ENCODE measurements at places on chromosomes 13 and 19. TPM values are rescaled to one million over a fixed set of nuclear protein-coding genes. Genes with fewer than 3 reads are reported as not detected.
A peak's percentile ranks its signal among the peaks of the same experiment; 100 is the strongest.

GRCh38 chr13:30466841-30467252, 1.1 kb upstream of the HMGB1 start:
- no peaks in the 10 kb centered on the region for H3K27me3 ChIP-seq
- peak overlapping the region; percentile 88 for H3K4me3 ChIP-seq

Gene CFAP97D2
- not detected for total RNA-seq

GRCh38 chr13:99967869-99968520, 3.6 kb downstream of the ZIC5 start:
- H3K27me3 ChIP-seq, result peaks cover 17% of the 10 kb centered on the region
- no peak overlapping the region for H3K4me3 ChIP-seq
- no peaks in the 10 kb centered on the region for H3K4me1 ChIP-seq
- no peak for DNase-seq
- no peak overlapping the region for H3K27ac ChIP-seq
- no peaks in the 10 kb centered on the region for H3K36me3 ChIP-seq

- DNase-seq, result no peak
- no peak overlapping the region for H3K27ac ChIP-seq
- H3K36me3 ChIP-seq, result peaks cover 6% of the 10 kb centered on the region
- H3K27me3 ChIP-seq, result no peaks in the 10 kb centered on the region
Observed at GRCh38 chr13:113654175-113654560, 3.8 kb downstream of the ATP4B start.

GRCh38 chr13:26847281-26847680, 86.7 kb upstream of the GPR12 start:
- H3K27me3 ChIP-seq, result peaks cover 54% of the 10 kb centered on the region
- H3K4me3 ChIP-seq, result no peak overlapping the region
- no peak overlapping the region for H3K27ac ChIP-seq

DNA sequence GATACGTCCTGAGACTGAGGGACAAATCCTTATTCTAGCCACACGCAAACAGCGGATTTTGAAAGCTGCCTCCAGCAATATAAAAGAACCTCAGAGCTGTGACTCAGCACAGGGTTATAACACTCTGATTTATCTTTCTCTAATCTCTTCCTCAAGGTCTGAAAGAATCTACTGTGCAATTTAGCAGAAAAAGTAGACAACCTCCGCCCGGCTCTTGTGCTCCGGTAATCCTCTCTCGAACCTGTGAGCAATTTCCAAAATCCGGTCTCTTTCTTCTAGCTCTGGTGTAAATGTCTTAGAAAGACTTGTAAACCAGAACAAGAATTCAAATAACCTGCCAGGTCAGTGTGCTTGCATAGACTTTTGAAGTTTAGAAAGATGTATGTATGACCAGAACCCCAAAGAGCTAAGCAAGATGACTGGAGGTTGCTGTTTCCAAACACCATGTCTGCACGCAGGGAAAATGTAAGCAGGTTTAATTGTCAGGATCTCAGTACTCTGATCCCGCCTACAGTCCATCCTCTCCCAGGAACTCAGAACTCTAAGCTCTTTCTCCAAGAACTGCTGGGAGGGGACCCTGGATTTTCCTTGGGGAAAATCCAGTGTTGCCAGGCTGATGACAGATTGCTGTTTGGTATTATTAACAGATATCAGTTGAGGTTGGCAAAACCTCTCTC, 338.1 kb downstream of the RFC3 start:
- no peaks in the 10 kb centered on the region for H3K36me3 ChIP-seq
- peak overlapping the region; percentile 58 for H3K4me3 ChIP-seq
- H3K27me3 ChIP-seq, result no peaks in the 10 kb centered on the region
- peak; percentile 67 for DNase-seq

DNA sequence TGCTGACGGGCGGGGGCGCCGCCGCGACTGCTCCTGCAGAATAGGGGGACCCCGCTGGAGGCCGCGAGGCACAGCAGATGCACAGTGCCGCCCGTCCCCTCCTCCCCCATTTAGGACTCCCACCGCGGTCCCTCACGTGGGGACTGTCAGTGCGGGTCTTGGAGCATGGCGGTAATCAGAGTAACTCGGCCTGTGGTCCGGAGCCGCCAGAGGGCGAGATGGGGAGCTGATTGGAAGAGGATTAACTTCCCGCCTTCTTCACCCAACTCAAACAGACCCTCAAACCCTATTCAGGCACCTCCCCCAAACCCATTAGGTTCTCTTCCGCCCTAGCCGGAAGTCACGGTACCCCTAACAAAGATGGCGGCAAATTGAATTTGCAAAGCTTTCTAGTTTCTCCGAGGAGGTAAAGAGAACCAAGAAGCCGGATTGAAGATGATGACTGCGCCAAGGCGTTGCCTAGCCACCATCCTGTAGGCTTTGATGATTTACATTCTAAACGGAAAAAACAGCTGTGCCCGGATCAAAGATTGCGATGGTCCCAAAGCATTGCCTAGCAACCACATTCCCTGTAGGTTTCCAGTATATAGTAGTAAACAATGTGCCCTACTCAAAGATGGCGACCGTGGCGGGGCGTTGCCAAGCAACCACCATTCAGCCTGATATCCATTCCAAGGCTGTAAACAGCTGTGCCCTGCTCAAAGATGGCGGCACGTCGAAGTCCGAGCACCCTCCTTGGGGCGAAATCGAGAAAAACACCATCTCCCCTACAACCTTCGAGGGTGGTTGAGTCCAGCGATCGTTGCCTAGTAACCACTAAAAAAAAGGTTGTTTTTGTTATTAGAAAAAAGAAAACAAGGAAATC, at the start of gene FUZ:
FUZ (minus strand) TSS at position 296 of the 865 bp plus-strand sequence; CDS start at position 110, 186 bp downstream.
- peaks cover 9% of the 10 kb centered on the region for H3K4me1 ChIP-seq
- H3K27ac ChIP-seq, result peak within 1 kb of the TSS; percentile 99
- H3K36me3 ChIP-seq, result peaks cover 18% of the 10 kb centered on the region
- DNase-seq, result peak; percentile 97
- peak within 1 kb of the TSS; percentile 92 for H3K4me3 ChIP-seq

Gene MYH14
- total RNA-seq, result not detected

- peaks cover 59% of the 10 kb centered on the region for H3K36me3 ChIP-seq
- H3K4me1 ChIP-seq, result peaks cover 46% of the 10 kb centered on the region
- no peak overlapping the region for H3K27ac ChIP-seq
- no peaks in the 10 kb centered on the region for H3K27me3 ChIP-seq
Observed at GRCh38 chr19:48330012-48330681, 4.8 kb downstream of the EMP3 start.

Gene METTL21C
- not detected for total RNA-seq

GRCh38 chr13:82664183-82664582, 1218.1 kb downstream of the SLITRK1 start:
- no peaks in the 10 kb centered on the region for H3K4me1 ChIP-seq
- H3K27me3 ChIP-seq, result no peaks in the 10 kb centered on the region
- no peak overlapping the region for H3K27ac ChIP-seq
- no peaks in the 10 kb centered on the region for H3K36me3 ChIP-seq
- no peak for DNase-seq

GRCh38 chr13:23996456-23996855, 99.2 kb upstream of the C1QTNF9B start:
- peaks cover 5% of the 10 kb centered on the region for H3K27me3 ChIP-seq
- no peak overlapping the region for H3K4me3 ChIP-seq
- no peak for DNase-seq
- no peaks in the 10 kb centered on the region for H3K36me3 ChIP-seq

- H3K27ac ChIP-seq, result no peak overlapping the region
- H3K36me3 ChIP-seq, result no peaks in the 10 kb centered on the region
- H3K4me3 ChIP-seq, result no peak overlapping the region
- no peaks in the 10 kb centered on the region for H3K4me1 ChIP-seq
- no peak for DNase-seq
- no peaks in the 10 kb centered on the region for H3K27me3 ChIP-seq
Observed at GRCh38 chr19:29003641-29004409, 209.1 kb downstream of the UQCRFS1 start.

- H3K27ac ChIP-seq, result peak overlapping the region; percentile 73
- peaks cover 9% of the 10 kb centered on the region for H3K4me1 ChIP-seq
- no peaks in the 10 kb centered on the region for H3K36me3 ChIP-seq
- H3K27me3 ChIP-seq, result no peaks in the 10 kb centered on the region
- peak; percentile 61 for DNase-seq
Observed at GRCh38 chr13:113153810-113154748, 4.4 kb upstream of the PROZ start.

Gene ZNF486
- not detected for total RNA-seq

GRCh38 chr19:32748497-32748896, 28.9 kb downstream of the TDRD12 start:
- DNase-seq, result peak; percentile 11
- H3K27ac ChIP-seq, result no peak overlapping the region
- no peaks in the 10 kb centered on the region for H3K4me1 ChIP-seq
- peaks cover 16% of the 10 kb centered on the region for H3K27me3 ChIP-seq

- H3K36me3 ChIP-seq, result no peaks in the 10 kb centered on the region
- no peak overlapping the region for H3K27ac ChIP-seq
- no peak overlapping the region for H3K4me3 ChIP-seq
- H3K4me1 ChIP-seq, result no peaks in the 10 kb centered on the region
- no peaks in the 10 kb centered on the region for H3K27me3 ChIP-seq
Observed at GRCh38 chr19:36604656-36605100, 435 bp upstream of the ZNF382 start.

GRCh38 chr19:850221-850978, 1.7 kb upstream of the ELANE start:
- no peak overlapping the region for H3K27ac ChIP-seq
- no peaks in the 10 kb centered on the region for H3K36me3 ChIP-seq
- peaks cover 14% of the 10 kb centered on the region for H3K4me1 ChIP-seq
- peaks cover 12% of the 10 kb centered on the region for H3K27me3 ChIP-seq
- H3K4me3 ChIP-seq, result peak overlapping the region; percentile 46
- DNase-seq, result peak; percentile 94

GRCh38 chr13:39217471-39217870, 179.2 kb downstream of the NHLRC3 start:
- no peaks in the 10 kb centered on the region for H3K4me1 ChIP-seq
- no peaks in the 10 kb centered on the region for H3K36me3 ChIP-seq

DNA sequence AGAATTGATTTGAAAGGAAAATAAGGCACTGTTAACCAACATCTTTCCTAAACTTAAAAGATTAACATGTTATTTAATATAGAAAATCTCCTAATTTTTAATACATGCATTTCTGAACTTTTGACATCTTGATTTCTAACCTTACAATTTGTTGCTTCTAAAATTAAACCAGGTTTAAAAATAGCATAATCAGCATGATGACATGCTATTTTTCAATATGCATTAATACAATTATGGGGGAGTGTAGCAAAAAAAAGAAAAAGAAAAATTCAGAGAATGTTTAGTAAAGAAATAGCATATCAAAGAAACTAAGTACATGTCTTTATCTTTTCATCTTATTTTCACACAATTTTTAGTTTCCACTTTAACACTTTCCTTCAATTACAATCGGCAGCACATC, 98.7 kb downstream of the PCDH9 start:
- no peak overlapping the region for H3K4me3 ChIP-seq
- no peak for DNase-seq
- no peaks in the 10 kb centered on the region for H3K27me3 ChIP-seq
- H3K36me3 ChIP-seq, result peaks cover 9% of the 10 kb centered on the region
- H3K4me1 ChIP-seq, result no peaks in the 10 kb centered on the region
- H3K27ac ChIP-seq, result no peak overlapping the region

GRCh38 chr19:18650021-18650390, 13.2 kb downstream of the KLHL26 start:
- no peak for DNase-seq
- H3K36me3 ChIP-seq, result no peaks in the 10 kb centered on the region
- no peak overlapping the region for H3K27ac ChIP-seq
- no peak overlapping the region for H3K4me3 ChIP-seq
- no peaks in the 10 kb centered on the region for H3K27me3 ChIP-seq

Gene MIR17HG
- total RNA-seq, result 8.1 TPM

DNA sequence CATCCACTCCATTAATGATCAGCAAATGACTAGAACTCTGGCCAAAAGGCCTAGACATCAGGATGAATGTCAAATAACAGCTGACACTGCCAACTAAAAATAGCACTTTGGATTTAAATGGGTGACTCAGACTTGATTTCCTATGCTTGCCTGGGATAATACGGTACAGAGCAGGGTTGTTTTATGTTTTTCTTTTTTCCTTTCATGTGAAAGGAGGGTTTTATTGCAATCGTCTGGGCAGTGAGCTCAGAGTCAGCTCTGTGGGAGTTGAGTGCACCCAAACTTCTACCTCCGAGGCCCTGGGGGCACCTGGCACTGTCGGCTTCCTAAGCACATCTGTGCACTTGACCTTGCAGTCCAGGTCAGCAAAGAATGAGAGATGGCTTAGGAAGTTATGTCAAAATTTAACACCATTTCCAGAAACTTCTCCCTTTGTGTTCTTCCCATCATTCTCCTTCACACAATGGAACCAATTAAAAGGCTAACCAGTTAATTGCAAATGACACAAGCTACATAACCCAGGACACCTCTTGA, 134.1 kb downstream of the LACC1 start:
- peak; percentile 43 for DNase-seq
- H3K27ac ChIP-seq, result no peak overlapping the region
- no peaks in the 10 kb centered on the region for H3K27me3 ChIP-seq
- H3K4me1 ChIP-seq, result no peaks in the 10 kb centered on the region

GRCh38 chr19:33740811-33741396, 55.8 kb upstream of the KCTD15 start:
- peak; percentile 45 for DNase-seq
- H3K36me3 ChIP-seq, result no peaks in the 10 kb centered on the region
- H3K27ac ChIP-seq, result no peak overlapping the region
- peaks cover 1% of the 10 kb centered on the region for H3K27me3 ChIP-seq
- H3K4me3 ChIP-seq, result no peak overlapping the region

GRCh38 chr13:18991060-18991459, 190.6 kb downstream of the TUBA3C start:
- no peak overlapping the region for H3K27ac ChIP-seq
- H3K4me1 ChIP-seq, result peaks cover 11% of the 10 kb centered on the region
- no peaks in the 10 kb centered on the region for H3K27me3 ChIP-seq
- DNase-seq, result no peak

DNA sequence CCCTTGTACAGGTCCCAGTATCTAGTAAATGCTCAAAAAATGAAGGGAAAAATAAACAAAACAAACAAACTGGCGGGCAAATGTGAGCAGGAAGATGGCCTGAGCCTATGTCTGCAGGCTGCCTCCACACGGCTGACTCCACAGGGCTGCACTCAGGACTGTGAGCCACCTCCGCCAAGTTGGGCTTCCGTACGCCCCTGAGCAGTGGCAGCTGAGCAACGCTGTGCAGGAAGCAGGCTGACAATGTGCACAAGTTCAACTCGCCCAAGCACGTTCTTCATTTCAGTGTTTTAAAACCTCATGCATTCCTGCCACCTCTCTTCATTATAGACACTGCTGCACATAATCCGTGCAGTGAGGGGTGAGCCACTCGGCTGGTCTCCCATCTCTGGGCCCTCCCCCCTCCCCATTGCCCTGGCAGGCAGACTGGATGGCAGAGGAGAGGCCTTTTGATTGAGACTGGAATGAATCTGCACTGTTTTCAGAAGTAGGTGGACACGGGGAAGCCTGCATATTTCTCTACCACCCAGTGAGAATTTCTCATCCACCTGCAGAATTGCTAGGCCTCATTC, 915.3 kb downstream of the UQCRFS1 start:
- H3K4me1 ChIP-seq, result no peaks in the 10 kb centered on the region
- H3K36me3 ChIP-seq, result no peaks in the 10 kb centered on the region
- no peaks in the 10 kb centered on the region for H3K27me3 ChIP-seq
- DNase-seq, result no peak

- no peak within 1 kb of the TSS for H3K4me3 ChIP-seq
- no peak for DNase-seq
- H3K27ac ChIP-seq, result no peak within 1 kb of the TSS
Observed at GRCh38 chr13:42574011-42574410, at the start of gene TNFSF11. TSS of gene TNFSF11 (plus strand) at chr13:42574152. CDS start at chr13:42574304, 152 bp downstream.

All from MCF 10A (cell line).